ENCODE measurements at places on chromosomes 1 and 21.
A peak's percentile ranks its signal among the peaks of the same experiment; 100 is the strongest.

- H3K27ac ChIP-seq = peak overlapping the region; percentile 66
- H3K4me3 ChIP-seq = no peak overlapping the region
- DNase-seq = no peak
- peaks cover 50% of the 10 kb centered on the region for H3K4me1 ChIP-seq
- H3K36me3 ChIP-seq = peaks cover 43% of the 10 kb centered on the region
Measured at GRCh38 chr1:8409106-8409505, 91.2 kb downstream of the SLC45A1 start.

GRCh38 chr1:51715369-51715768 lies 98.5 kb downstream of the OSBPL9 start:
- no peaks in the 10 kb centered on the region for H3K27me3 ChIP-seq
- no peak overlapping the region for H3K4me3 ChIP-seq
- no peaks in the 10 kb centered on the region for H3K36me3 ChIP-seq
- H3K27ac ChIP-seq = no peak overlapping the region
- peaks cover 3% of the 10 kb centered on the region for H3K4me1 ChIP-seq

DNA sequence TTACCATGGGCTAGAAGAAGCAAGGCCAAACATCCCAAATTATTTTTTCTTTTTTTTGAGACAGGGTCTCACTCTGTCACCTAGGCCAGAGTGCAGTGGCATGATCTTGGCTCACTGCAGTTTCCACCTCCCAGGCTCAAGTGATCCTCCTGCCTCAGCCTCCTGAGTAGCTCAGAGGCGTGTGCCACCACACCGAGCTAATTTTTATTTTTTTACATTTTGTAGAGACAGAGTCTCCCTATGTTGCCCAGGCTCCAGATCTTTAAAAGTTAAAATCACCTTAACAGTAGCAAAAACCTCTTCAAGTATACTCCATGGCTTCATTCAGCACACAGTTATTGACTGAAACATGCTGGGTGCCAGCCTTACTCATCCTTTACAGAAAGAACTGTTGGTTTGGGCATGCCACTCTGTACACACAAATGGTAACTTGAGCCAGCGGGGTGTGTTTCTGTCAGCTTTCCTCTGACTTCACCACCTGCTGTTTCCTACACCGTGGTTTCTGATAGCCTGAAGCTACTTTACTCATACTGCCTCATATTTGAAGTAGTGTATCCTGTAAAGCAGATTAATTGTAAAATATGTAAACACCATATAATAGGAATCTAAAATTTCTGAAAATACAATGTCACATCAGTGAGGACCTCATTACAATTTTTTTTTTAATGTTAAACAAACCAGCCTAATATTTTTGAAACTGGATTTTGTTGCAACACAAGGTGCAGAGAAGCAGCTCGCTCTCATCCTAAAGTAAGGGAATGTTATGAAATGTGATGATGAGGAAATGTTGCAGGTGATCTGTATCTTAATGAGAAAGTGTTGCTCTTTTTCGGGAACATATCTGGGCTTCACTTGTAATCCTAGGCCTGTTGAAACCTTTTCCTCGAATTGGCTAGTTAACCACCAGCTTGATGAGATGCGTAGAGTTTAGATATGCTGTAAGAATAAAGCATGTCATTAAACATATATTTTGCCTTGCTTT lies 113.9 kb downstream of the ATP5PO start:
- no peak overlapping the region for H3K4me3 ChIP-seq
- no peaks in the 10 kb centered on the region for H3K4me1 ChIP-seq
- no peaks in the 10 kb centered on the region for H3K36me3 ChIP-seq

- H3K4me3 ChIP-seq = no peak overlapping the region
- no peaks in the 10 kb centered on the region for H3K4me1 ChIP-seq
- no peak for DNase-seq
Measured at GRCh38 chr1:29357452-29357851, 121.1 kb downstream of the PTPRU start.
